Stimulated activated CD4-positive, alpha-beta T cell treated with anti-CD3 and anti-CD28 coated beads, TNF-alpha, amount 100 ng/mL, for 1 hour (primary cell): ENCODE measurements at places on chromosomes 2 and 18.

- no peak for DNase-seq
Observed at GRCh38 chr18:30103881-30104280, 938.7 kb downstream of the DSC3 start.

- no peak for DNase-seq
Observed at GRCh38 chr18:6434987-6435709, 20.4 kb upstream of the L3MBTL4 start.

DNA sequence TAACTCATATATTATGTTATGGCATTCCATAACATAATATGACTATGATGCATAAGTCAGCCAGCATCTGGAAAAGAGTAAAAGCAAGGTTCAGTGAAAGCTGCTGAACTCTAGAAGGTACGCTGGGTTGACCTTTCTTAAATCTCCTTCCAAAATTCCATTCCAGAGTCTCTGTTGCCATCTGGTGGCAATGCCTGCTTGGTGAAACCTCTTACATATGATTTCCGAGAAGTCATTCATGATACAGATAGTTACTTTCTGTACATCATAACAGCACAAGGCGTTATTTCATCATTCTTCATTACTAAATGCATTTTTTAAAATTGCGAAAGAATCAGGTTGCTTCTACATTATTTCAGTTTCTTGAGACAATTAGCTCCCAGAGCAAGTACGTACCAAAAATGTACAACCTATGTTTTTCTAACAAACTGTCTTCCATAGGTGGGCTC, 7.0 kb upstream of the EPG5 start:
- DNase-seq: peak; percentile 16

- DNase-seq: no peak
Observed at GRCh38 chr2:140085674-140086073, 1305.5 kb upstream of the NXPH2 start.

- no peak for DNase-seq
Observed at GRCh38 chr2:169010633-169011460, 20.3 kb downstream of the ABCB11 start.

DNA sequence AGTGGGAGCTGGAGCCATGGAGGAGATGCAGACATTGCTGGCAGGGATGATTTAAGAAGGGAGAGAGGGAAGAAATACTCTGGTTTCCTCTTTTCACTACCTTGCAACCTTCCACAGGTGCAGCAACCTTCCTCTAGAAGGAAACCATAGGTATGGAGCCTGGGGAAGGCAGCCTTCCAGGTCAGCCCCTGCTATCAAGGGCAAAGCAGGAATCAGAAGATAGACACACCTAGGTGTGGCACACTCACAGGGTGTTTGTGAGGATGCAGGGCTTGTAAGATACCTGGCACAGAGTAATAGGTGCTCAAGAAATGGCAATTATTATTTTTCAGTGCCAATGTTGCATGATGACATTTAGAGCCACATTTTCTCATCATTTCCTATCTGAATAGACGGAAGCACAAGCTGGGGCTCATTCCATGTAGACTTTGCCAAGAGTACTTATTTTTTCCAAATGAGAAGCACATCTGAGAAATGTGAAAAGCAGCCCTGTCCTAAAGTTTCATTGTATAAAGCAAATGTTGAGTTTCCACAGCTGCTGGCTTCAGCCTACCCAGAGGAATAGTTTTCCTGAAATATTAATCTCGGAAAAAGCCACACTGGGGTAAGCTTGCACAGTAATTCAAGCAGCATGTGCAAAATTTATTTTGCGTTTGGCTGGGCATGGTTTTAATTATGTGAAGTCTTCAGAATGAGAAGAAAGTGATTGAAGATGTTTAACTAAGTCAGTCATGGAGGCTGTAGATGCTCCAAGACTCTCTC, 20.6 kb downstream of the EVA1A start:
- DNase-seq: no peak

DNA sequence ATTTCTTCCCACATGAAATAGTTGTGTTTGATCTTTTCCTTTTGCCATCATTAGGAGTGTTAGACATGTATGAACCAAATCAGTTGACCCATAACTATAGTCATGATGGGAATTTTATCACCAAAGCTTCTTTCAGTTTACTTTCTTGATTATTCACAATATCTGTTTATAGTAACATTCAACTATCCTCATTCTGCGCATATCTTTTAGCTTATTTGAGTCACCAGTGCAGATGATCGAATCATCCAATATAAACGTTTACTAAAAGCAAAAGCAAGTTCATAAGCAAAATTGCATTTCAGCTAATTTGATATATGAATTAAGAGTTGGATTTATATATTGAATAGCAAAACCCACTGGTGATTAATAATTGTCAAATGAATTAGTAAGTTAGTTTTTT, 216.4 kb downstream of the XIRP2 start:
- DNase-seq: no peak

DNA sequence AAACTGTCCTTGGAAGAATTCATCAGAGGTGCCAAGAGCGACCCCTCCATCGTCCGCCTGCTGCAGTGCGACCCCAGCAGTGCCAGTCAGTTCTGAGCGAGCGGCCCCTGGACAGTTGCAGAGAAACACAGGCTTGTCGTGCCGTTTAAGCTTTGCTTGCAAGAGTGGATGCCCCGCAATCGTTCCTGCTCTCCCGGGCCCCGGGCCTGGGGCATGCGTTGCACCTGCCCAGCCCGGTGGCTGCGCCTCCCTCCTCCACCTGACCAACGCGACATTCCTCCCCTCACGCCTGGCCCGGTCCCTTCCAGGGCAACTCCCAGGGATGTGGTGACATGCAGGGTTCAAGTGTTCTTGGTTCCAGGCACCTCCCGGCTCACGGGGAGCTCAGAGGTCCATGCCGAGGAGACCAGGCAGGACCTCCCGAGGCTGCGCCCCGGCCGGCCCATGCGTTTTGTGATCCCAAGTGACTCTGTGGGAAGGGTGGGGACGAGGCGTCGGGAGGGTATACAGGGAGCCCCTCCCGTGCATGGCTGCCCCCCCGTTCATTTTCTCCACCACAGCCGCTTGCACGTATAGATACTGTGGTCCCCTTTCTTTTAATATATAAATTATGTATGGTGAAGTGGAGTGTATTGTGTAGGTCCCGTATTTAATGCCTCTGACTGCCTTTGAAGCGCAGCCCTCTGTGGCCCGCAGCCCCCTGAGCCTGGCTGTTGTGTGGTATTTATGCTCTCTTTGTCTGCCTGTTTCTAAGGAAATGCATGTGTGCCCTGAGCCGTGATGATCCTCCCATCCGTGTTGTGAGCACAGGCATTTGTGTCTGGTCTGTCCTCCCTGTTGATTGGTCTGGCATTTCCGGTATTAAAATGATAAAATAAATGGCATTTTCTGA, 21.2 kb downstream of the ODC1 start:
- no peak for DNase-seq

DNA sequence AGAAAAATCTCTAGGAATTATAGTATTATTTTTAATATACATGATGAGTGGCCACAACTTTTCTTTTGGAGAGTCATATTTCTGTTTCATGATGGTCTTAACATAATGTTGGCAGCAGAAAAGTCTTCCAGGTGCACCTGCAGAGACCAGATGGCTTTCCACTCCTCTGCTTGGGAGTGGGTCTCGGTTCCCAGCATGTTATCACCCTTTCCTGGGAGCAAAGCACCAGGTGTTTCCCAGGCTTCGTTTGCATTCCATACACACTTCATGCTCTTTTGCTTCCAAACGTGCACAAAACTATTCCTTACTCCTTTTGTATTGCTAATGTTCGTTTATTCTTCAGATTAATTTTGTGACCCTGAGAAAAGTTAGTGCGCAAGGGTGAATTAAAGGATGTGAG, 305.2 kb downstream of the CDH2 start:
- no peak for DNase-seq

DNA sequence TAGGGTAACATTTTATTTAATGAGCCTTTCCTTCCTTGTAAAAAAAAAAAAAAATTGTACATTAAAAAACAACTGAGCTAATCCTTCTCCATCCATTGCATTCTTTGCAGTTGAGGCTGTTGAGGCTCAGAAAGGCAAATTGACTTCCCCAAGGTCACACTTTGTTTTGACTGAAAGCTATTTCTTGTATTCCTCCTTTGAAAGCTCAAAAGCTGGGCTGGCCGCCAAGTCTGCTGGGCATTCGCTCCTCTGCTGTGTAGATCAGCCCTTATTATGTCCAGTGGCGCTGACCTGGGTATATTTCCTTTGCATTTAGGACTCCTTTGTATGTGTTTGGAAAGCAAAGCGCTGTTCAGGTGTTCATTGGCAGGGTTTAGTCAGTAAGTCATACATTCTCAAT, 44.0 kb downstream of the SGPP2 start:
- no peak for DNase-seq

DNA sequence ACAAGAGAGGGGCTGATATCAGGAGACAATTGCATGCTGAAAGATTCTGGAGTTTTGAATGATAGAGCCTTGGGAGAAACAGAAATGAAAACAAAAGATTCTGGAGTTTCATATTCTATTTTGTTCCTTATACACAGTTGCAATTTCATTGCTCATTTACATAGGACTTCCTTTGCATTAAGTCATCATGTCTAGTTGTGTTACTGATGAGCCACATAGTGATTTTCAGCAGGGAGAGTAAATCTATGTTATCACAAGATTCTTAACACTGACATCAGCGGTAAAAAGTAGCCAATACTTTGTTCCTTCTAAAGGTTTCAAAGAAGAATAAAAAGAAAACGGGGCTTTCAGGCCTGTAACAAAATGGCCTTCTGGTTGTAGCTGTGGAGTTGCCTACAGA, 7.1 kb downstream of the ADAM17 start:
- no peak for DNase-seq

DNA sequence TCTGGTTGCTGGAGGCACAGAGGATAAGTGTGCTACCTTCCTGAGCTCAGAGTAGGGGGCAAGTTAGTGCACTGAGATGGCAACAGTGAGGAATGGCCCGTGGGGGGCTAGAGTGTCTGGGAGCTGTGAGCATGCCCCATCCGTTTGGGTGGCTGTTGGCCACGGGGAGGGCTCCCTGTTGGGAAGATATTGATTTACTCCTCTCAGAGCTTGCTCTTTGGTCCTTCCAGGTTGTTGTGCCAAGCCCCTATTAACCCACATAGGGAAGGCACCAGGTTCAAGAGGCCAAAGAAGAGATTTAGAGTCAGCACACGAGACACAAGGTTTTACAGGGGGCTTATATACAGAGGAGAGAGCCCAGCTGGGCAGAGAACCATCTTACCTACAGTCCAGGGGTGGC, 318.8 kb downstream of the TSN start:
- DNase-seq: no peak

- DNase-seq: no peak
Observed at GRCh38 chr2:220795705-220796104, 776.4 kb downstream of the EPHA4 start.

GRCh38 chr2:164620873-164621763, at the start of gene GRB14:
TSS of gene GRB14 (minus strand) at chr2:164621482. CDS start at chr2:164621309, 173 bp downstream.
- DNase-seq: no peak

DNA sequence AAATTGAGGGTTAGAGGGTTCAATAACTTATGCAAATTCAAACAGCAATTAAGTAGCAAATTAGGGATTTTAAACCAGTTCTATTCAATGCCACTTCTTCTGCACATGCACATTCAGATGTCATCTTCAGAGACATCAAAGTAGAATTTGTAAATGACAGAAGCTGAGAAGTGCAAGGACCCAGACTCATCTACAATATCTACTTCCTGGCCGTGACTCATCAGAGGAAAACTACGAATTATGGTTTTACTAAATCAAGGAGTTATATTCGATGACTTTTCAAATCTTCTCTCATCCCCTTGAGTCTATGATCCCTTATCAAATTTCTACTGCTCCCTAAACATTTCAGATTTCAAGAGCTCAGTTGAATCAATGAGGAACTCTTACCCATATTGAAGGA, 20.0 kb upstream of the STAT4 start:
- no peak for DNase-seq

- DNase-seq: no peak
Observed at GRCh38 chr2:104344985-104345384, 508.9 kb upstream of the POU3F3 start.

- no peak for DNase-seq
Observed at GRCh38 chr2:203077451-203077850, 62.8 kb downstream of the NBEAL1 start.

DNA sequence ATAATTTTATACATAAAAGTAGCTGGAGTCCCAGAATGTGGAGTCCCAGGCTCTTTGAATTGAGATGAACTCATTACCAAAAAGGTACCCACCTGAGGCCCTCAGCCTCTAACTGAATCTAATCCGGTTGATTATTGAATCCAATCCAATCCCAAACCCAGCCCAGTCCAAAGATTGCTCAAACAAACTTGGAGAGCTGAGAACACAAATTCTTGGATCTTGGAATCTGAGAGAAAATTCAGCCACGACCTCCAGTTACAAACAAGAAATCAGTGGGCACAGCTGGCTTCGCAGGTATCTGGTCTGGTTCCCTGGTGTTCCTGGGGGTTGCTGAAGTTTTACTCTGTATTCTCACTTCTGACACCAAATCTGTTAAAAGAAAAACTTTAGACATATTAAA, 28.4 kb upstream of the RHOB start:
- DNase-seq: no peak

DNA sequence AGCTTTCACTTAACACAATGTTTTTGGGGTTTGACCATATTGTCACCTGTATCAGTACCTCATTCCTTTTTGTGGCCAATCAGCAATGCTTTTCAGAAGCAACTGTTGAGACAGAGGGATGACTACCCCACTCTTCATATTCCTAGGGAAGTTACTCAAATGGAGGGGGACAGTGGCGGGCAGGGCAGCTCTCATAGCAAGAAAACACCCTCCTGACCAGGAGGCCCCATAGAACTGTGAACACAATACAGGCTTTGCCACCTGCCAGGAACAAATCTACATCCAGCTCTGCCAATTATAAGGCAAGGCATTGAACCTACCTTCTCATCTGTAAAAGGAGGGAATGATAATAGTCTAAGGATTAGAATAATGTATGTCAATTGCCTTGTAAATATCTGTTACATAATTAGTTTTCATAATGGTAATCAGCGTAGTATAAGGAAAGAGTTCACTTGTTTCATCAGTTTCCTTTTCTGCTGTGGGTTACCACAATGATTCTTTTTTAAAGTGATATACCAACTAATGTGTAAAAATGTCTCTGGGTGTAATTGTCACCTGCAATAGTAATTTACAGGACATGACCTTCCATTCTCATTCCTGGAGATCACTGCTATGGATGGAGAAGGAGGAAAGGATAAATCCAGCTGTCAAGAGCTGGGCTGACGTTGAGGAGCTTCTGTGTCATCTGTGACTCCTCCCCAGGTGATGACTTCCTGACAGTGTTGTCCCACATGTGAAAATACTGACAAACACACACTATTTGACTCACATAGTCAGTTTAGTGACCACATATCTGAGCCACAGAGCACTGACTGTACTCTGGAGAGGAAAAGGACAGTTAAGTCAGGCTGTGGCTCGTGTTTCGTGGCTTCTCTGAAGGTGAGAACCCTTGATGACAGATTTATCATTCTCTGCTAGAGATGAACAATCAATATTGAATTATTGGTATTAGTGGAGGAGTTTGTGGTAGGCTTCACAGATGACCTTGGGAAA, 13.5 kb downstream of the ALPK2 start:
- peak; percentile 6 for DNase-seq

DNA sequence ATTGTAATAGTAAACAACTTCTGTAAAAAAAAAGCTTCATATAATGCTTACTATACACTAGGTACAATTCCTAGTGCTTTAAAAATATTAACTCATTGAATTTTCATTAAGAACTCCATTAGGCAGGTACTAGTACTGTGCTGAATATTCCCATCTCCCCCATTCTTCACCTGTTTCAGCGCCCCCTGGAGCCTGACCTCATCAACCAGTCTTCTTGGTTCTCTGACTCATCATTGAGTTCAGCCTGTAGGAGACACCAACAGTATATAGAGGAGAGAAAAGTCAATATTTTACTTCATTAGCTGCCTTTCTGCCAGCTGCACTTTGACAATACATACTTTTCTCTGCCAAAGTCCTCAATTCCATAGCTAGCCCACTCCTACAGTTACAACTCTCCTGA, 1009.9 kb upstream of the KLHL29 start:
- no peak for DNase-seq

- no peak for DNase-seq
Observed at GRCh38 chr18:13039806-13040205, 48.6 kb downstream of the CEP192 start.
